ENCODE measurements at places on chromosomes 16 and 17.

- DNase-seq, result no peak
These were observed 167.7 kb downstream of the IRX3 start for GRCh38 chr16:54118846-54119245.

- DNase-seq, result no peak
These were observed 47.5 kb downstream of the USP22 start for GRCh38 chr17:20995164-20995872.

DNA sequence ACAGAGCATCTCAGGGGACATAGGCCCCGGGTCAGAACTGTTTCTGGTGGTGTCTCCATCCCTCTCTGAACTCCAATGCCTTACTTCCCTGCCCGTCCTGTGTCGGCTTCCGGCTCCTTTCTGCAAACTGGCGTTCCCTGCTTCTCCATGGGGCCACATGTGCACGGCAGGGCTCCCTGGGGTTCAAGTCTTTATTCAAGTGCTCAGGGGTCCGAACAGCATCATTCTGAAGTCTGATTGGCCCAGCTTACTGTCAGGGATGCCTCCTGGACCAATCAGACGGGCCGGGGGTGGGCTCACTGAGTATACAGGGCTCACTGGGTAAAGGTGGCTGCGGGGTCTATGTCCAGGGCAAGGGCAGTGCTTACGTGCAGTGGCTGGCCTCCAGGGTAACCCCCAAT, 17.1 kb downstream of the C16orf82 start:
- DNase-seq, result no peak

- DNase-seq, result no peak
These were observed 80.4 kb downstream of the PGS1 start for GRCh38 chr17:78458736-78459335.

- no peak for DNase-seq
These were observed 62.1 kb upstream of the TNRC6A start for GRCh38 chr16:24667244-24667764.

DNA sequence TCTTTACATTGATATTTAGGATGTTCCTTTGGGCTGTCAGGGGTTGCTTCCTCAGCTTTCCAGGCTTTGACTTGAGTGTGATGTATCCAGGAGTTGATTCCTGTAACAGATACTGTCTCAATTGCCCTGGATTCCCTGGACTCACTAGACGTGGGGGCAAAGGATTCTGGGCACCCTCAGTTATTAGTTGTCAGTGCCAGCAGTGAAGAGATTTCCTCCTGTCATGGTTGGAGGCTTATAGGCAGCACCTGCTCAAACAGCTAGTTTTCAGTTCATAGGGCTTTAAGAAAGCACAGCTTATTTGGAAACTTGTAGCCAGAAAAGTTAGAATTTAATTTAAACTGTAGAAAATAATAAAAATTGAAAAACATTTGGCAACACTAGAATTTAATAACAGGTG, 9.5 kb upstream of the B4GALNT2 start:
- no peak for DNase-seq

DNA sequence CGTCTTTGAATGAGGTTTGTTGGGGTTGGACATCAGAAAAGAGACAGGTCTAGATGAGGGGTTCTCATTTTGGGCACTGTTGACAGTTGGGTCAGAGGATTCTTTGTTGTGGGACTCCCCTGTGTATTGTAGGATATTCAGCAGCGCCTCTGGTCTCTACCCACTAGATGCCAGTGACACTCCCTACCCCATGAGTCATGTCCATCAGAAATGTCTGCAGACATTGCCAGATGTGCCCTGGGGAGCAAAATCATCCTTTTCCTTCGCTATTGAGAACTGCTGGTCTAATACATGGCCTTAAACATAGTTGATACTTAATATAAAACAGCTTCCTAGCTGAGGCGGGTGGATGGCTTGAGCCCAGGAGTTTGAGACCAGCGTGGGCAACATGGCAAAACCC, 3.1 kb downstream of the ABAT start:
- DNase-seq, result no peak

- DNase-seq, result peak; percentile 64
These were observed 74.0 kb downstream of the N4BP1 start for GRCh38 chr16:48535831-48536613.

- DNase-seq, result no peak
These were observed 53.1 kb upstream of the USP7 start for GRCh38 chr16:9016824-9017223.

- no peak for DNase-seq
These were observed 14.7 kb downstream of the TBX2 start for GRCh38 chr17:61414141-61414935.

DNA sequence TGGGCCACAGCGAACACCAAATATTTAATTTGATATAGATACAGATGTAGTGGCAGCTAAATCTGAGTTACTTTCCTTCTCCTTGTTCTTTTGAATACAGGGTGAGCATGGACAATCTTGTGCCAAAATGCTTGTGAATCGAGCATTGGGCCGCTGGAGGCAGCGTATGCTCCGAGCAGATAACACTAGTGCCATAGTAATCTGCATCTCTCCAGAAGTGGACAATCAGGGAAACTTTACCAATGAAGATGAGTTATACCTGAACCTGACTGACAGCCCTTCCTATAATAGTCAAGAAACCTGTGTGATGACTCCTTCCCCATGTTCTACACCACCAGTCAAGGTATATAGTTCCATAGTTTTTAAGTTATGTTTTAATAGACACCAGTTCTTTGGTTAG, 21.2 kb upstream of the BCAS3 start:
- DNase-seq, result no peak

DNA sequence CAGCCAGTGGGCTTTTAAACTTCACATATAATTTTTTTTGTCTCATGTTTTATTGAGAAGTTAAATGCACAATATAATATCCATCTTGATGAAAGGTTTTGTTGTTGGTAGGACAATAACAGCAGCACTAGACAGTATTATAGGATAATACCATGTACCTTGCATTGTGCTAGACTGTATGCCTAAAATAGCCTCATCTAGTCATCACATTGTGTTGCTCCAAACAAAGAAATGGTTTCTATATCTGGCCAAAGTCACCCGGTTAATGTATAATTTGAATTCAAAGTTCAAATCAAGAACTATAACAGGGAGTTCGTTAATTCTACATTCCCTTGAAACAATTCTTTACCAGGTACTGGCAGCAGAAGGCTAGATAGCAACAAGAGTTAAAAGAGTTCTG, 104.9 kb downstream of the KCNJ2 start:
- DNase-seq, result no peak

DNA sequence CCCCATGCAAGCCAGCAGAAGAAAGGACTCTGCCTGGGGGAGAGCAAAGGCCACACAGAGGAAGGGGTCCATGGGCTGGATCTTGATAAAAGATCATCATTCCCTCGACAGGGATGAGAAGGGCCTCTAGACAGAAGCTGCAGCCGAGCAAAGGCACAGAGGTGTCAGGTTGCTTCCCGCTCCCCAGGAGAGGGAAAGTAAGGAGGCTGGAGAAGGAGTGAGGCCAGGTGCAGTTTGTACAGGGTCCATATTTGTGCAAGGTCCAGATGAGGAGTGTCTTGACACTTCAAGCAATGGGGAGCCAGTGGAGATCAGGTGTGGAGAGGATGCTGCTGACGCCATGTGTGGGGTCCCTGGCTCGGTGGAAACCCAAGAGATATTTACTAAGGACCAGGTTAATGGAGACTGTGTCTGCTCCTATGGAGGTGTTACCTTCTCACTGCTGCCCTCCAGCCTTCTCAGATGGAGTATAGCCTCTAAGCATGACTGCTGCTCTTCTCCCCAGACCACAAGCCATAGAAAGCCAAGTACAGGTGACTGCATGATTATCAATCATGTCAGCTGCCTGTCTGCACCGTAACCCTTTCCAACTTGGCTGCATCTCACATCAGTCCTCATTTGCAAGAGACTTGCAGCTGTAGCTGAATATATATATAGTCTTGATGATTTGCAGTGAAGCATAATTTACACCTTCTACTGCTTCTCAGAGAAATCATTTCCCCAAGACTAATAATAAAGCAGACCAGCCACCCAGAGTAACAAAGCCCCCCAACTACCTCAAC, 21.1 kb downstream of the GAS7 start:
- no peak for DNase-seq

DNA sequence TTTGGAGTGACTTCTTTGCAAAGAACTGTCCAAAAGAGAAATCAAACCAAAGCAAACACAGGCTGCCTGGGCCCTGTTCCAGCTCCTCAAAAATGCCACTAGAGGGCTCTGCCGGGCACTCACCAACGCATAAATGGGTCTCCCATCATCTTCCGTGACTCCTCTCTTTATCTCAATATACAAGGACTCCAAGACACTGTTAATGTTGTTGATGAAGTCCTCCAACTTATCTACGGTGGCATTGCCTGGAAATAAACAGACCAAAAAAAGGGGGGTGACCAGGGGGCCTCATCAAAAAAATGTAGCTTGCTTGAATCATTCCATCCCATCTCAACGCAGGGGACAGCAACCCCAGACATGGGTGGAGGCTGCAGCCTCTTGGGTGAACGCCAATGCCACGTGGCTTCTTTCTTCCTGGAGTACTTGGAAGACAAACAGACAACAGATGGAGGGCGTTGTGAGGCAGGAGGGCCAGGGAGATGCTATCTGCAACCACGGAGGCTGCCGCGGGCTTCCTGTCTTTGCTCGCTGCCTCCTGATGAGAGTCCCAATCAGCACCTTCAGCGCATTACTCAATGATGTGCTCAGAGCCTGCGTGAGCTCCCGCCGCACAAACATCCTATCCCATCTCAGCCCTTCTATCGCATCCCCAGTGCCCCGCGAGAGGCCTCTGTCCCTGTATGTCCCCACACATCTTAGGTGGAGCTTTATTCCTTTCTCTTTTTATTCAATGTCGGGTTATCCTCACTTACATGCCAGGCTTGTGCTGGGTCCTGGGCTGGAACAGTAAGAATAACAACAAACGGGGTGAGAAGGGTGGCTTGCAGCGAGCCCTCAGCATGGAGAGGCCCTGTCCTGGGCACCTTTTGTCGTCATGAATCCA, 32.0 kb downstream of the KDM8 start:
- peak; percentile 84 for DNase-seq

DNA sequence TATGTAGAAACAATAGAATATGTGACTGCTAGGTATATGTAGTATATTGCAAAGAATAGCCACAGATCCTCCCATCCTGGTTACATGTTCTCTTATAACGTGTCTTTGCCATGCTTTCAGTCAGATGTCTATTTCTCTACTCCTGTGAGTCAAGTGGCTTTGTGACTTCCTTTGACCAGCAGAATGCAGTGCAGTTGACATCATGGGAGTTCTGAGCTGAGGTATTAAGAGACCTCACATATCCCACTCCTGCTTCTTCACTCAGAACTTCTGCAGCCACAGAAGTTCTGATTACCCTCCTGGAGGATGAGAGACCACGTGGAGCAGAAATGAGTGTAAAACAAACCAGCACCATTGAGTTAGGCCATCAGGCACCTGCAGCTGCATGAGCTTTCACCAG, 222.5 kb downstream of the PRKCA start:
- no peak for DNase-seq

DNA sequence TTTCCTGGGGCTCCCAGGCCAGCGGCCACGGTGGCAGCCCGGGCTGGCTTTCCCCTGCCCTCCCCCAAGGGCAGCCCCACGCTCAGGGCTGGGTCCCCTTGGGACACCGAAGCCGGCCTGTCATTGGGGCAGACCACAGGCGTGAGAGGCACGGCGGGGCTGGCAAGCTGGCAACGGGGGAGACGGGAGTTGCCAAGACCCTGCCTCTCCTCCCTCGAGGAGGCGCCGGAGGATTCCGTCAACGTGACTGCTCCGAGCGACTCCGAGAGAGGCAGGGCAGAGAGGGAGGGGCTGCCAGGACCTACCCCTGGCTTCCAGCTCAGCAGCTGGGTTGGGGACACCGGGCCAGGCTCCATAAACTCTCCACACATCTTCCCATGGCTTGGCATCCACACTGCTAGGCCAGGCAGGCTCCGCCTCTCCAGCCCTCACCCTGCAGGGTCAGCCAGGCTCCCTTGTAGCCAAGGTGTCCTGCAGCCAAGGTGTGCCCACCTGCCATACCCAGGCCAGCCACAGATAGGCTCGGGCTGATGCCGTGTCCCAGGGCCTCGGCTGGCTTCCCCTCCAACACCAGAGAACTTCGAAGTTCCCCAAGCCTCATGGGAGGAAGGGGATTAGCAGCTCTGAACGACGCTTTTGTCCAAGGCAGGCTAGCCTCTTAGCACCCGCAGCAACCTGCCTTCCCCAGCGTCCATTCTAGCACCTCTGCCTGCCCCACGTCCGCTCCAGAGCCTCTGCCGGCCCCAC, 25.5 kb downstream of the TIMM22 start:
- DNase-seq, result no peak

- no peak for DNase-seq
These were observed 11.9 kb downstream of the NFATC3 start for GRCh38 chr16:68097088-68097487.

DNA sequence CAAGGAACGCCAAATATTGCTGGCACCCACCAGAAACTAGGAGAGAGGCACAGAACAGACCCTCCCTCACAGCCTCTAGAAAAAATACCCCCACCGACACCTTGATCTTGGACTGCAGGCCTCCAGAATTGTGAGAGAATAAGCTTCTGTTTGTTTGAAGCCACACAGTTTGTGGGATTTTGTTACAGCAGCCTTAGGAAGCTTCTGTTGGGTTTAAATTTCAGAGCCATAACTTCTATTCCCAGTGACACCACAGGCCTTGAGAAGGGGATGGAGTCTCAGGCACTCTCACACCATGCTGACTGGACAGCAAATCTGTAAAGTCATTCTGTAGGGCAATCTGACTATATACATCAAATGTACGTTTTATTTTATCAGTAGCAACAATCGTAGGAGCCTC, 38.6 kb downstream of the RNF112 start:
- DNase-seq, result no peak
